ENCODE measurements at places on chromosomes 12 and 14.

- no peak for DNase-seq
These were observed 33.5 kb downstream of the ISCA2 start for GRCh38 chr14:74526854-74527585.

- no peak for DNase-seq
These were observed 78.9 kb upstream of the GZMB start for GRCh38 chr14:24712909-24713308.

- no peak for DNase-seq
These were observed 53.5 kb downstream of the ADGRD1 start for GRCh38 chr12:131007031-131007739.

DNA sequence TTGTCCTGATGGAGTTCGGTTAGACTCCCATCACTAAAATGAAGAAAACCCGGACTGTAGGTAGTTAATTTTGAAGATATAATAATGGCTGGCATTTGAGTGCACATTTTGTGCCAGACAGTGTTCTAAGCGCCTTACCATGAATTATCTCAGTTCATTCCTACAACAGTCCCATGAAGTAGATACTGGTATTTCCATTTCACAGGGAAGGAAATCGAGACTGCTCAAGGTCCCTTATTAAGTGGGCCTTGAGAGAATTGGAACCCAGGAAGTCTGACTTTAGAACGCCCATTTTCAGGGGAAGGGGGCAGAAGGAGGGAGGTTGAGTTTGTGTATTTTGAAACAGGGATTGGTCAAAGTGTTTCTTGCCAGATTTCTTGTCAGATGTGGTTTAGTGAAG is 855 bp downstream of the MNAT1 start:
- no peak for DNase-seq

DNA sequence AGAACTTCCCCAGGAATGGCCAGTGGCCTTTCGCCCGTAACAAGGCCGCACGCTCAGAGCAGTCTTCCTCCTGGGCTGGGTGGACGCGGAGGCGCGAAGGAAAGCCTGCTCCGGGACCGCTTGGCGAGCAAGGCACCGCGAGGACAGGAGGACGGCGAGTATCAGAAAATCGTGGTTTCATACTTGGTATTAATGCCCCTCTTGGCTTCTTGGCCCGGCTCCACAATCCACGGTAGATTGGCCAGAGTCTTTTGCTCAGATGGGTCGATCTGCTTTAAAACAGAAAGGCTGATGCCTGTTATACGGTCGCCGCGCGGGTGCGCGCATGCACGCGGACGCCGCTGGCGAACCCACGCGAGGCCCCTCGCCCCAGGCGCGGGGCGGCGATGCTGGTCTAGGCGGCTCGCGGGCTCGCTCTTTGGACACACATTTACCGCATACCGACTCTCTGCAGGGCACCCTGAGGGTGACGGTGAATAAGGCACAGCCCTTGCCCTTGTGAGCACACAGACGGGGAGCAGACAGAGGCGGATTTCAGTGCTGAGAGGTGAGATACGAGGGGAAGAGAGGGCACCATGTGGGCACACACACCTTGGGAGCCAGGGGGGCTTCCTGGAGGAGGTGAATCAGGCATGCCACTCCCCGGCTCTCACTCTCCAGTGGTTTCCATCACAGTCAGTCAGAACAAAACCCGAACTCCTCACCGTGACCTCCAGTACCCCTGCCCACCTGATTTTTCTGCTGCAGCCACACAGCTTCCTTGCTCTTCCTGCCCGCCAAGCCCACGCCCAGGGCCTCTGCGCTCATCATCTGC is 100.7 kb downstream of the APAF1 start:
- no peak for DNase-seq

DNA sequence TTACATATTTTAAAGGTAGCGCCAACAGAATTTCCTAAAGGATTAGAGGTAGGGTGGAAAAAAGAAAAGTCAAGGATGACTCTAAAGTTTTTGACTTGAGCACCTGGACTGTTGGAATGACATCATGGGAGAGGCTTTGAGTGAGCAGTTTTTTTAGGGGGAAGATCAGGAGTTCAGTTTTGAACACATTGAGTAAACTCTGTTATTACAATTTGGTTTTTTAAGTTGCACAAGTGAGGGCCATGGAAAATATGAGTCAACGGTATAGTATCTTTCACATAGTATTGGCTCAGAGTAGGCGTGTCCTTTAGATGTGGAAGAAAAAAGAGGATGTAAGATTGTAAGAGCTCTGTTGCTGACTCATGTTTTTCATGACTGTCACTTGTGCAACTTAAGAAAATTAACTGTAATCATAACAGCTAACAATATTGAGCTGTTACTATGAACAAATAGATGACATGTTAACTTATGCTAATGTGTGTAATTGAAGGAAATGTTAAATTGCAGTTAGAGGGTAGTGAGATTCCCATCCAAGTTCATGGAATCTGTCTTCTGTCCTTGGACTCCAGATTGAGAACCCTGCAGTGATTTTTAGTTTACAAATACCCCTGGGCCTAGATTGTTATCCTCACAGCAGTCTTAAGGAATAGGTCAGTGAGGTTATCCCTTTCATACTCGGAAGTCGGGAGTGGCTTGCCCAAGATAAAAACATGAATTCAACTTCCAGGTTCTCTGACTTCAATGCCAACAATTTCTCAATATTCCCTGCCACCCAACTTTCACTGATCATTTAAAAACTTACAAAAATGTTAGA is 48.2 kb upstream of the ATP2B1 start:
- peak; percentile 100 for DNase-seq

DNA sequence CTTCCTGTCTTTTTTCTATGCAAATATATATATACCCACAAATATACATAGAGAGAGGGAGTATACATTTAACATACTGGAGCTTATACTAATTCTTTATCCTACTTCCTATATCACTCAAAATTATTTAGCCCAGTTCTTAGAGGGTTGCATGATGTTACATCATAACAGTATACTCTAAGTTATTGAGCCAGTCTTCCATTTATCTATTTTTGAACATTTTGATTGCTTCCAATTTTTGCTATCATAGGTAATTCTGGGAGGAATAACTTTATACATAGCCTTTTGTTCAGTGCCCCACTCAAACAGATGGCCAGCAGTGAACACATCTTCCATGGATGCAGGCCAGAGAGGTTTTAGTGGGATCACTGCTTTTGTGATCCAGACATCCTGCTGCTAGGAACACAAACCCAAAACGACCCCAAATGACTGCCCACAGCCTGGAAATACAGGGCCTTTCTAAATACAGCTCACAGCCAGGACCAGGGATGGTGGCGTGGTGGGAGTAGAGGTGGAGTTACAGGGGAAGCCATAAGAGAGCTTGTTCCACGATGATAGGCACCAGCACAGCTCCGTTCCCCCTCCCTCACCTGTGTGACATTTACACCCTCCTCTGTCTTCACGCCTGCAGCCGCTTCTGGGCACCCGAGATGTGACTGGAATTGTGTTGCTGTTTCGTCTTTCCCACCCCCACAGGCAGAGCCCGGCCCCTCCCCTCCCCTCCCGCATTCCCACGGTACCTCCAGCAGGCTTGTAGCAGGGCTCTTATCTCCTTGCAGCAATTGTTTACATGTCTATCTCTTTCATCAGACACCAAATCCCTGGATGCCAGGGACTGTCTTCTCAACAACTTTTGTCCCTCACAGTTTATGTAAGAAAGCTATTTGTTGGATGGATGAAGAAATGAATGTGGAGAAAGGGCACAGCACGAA is 30.7 kb upstream of the HDAC7 start:
- DNase-seq, result no peak

DNA sequence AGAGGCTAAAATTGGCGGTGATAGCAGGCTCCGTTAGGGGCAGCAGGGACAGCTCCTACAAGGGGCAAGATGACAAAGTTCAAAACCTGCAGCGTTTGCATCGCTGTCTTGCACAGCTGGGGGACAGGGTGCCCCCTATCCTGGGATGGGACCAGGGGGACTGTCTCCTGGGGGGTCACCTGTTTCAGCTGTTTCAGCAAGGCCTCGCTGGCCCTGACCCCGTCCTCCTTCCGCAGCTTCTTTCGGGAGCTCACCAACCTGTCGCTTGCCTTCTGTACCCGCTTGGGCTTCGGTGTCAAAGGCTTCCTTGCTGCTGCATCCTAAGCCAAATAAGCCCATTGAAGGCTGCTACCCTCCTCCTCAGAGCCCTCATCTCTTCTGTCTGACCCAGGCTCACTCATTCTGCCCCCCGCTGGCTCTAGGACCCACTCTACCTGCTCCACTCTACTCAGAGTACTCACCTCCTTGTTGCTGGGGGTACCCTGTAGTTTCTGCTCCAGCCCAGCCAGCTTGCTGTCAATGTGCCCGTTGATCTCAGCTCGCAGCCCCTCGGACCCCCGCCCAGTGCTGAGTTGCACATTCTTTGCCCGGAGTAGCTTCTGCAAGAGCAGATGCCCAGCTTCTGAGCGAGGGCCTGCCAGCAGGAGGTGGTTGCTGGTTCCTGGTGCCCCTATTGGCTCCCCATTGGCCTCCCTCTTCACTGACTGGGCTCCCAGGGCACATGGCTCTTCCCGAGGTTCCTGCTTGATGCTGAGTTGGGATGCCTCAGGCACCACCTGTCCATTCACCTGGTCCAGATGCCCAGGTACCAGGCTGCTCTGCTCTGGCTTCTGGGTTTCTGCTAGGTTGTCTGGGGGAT is 12.4 kb upstream of the PRKAG1 start:
- DNase-seq, result no peak

GRCh38 chr12:94318181-94318580 is 141.5 kb downstream of the CEP83 start:
- no peak for DNase-seq

- DNase-seq, result peak; percentile 64
These were observed at the start of gene CABP1 for GRCh38 chr12:120639771-120640721. Gene CABP1 (plus strand): TSS chr12:120640626. CDS start chr12:120640686, 60 bp downstream.

DNA sequence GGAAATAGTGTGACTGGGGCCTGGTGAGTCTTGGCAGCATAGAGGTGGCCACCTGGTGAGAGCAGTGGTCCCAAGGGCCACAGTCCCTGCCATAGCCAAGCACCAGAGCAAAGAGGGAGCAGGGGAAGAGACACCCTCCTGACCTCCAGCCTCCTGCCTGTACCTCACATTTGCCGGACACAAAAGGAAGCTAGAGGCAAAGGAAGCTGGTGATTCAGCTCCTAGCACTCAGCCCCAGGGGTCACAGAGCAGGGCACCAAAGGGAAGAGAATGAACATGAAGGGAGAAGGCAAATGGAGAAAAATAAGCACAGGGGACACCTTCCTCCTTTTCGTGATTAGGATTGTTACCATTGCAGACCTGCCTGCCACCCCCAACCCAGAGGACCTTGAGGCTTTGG is 216.8 kb downstream of the ZFP36L1 start:
- no peak for DNase-seq

DNA sequence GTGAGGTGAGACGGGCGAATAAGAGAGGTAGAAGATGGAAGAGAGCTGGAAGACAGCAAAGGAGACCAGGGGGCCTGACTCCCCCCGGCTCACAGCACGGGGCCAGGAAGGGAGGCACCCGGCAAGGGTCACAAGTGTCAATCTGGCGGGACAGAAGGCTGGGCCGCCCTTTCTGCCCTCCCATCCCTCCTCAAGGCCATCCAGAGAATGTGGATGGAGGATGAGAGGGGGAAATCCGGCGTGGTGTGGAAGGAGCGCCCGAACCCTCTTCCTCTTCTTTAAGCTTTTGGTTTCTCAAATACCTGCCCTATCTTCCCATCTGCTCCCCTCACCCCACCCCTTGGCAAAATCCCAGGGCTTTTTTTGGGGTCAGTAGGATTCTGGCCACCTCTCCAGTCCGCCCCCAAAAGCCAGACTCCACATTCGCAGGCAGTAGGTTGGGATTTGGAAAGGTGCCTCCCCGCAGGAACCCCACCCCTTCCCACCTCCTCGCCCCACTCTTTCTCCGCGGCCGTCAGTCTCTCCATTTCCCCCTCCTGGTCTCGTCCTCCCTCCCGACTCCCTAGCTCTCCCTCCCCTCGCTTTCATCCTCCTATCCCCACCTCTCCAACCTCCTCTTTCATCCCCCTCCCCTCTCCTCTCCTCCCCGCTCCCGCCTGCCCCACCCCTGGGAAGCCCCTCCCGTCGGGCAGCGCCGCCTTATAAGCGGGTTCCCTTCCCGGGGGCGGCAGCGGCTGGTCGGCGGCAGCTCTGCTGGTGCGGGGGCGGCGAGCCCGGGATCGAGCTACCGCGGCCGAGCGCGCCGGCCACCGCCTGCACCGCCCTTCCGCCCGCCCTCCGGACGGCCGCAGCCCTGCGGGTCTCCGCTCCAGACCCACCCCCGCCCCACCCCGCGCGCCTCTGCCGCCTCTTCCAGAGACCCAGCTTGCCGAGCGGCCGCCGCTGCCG is at the start of gene PTMS:
Gene PTMS, plus strand, starts transcription at position 730 of the 948 bp plus-strand sequence. CDS start 343 bp downstream, outside the sequence.
- peak; percentile 59 for DNase-seq

- no peak for DNase-seq
These were observed 6.7 kb upstream of the EML1 start for GRCh38 chr14:99786511-99786989.

DNA sequence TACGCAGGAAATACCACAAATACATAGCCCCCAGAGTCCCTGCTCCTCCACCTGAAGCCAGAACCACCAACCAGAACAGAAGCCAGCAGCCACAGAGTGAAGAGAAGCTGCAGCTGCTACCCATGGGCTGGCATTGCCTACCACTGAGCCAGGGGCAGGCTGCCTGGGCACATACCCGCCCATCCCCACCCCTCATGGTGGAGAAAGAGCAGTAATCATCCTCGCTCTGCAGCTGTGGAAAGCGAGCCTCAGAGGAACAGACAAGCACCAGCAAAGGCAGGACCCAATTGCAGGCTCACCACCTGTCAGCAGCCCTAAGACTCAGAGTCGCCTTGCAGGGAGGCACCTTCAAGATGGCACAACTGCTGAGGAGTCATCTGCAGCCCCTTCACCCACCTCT is 11.2 kb upstream of the CD9 start:
- no peak for DNase-seq

GRCh38 chr14:23951590-23952201 is 1.9 kb upstream of the DHRS4 start:
- no peak for DNase-seq

DNA sequence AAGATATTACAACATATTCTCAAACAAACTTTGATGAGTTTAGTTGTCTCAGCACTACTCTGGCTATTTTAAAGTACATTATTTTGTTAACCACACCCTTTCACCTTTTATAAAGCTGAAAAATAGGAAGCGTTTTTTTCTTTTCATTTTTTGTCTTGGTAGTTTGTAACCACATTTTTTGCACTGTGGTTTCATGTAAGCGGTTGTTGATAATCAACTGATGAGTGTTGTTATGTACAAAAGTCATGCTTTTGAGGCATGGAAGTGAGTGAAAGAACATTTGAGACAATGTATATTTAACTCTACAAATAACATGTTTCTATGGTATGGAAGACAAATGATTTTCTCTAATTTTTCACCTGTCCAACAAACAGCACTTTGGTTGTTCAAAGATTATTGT is 52.1 kb upstream of the ATP2B1 start:
- DNase-seq, result peak; percentile 47

DNA sequence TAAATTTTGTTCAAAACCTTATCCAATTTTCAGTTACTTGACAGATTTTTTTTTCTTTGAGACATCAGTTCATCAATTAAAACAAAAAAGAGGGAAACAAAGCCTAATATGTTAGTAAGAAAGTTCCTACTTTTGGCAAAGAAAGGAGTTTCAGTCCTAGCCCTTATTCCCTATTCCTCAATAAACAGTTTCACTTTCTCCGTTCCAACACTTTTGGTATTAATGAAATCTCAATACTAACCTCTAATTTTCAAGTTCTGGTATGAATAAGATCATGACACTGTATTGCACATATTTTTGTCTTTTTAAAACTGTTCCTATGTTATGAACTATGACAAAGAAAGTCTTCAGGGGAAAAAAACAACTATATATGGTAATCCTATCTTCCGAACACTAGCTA is 48.4 kb downstream of the RPS6KA5 start:
- DNase-seq, result no peak
